ENCODE measurements at places on chromosomes 5 and 9.
A peak's percentile ranks its signal among the peaks of the same experiment; 100 is the strongest.

DNA sequence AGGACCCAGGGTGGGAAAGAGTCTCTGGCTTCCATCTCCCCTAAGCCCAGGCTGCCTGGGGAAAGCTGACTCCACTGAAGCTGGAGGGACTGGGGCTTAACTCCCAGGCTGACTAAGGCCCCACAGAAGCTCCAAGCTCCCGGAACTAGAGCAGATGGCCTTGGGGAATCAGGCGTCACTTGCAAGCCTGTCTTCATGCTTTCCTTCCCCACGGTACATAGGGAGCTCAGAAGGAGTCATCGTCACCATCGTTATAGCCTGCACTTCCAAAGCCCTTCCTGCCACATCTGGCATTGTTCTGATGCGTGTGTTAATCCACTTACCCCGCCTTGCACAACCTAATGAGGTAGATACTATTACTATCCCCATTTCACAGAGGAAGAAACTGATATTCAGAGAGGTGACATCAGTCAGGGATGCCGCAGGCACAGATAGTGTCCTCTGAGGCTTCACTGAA, 11.5 kb downstream of the AQP3 start:
- DNase-seq: no peak

- no peak for DNase-seq
Observed at GRCh38 chr5:127001621-127002296, 28.6 kb downstream of the MARCHF3 start.

DNA sequence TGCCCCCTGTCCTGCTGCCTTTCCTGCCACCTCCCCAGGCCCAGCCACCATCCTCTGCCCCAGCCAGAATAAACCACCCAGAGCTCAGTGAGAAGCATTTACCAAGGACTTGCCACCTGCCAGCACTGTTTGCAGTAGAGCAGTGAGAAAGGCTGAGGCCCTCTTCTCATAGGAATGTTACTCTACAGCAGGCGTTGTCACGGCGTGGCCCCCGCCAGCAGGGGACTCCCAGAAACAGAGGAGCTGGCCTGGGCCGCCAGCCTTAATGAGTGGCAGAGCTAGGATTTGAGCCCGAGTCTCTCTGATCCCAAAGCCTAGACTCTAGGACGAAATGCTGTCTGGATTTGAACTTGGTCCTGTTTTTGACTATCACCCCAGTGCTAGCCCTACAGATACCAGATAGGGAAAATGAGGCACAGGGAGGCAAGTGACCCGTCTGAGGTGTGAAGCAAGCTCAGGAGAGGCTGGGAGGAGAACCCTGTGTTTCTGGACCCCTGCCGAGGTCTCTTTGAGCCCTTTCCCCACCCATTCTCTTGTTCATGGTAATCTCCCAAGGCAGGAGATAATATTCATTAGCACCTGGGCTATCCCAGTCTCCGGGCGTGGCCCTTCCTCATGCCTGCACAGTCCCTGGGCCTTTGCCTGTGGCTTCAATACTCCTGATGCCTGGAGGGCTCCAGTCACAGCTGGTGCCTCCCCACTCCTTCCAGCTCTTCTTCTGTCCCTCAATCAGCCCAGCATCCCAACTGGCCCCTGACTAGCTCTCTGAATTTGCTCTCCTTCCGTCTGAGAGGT, 30.7 kb downstream of the HRH2 start:
- DNase-seq: no peak

- no peak for DNase-seq
Observed at GRCh38 chr5:53463909-53464621, 16.4 kb upstream of the FST start.

- no peak for DNase-seq
Observed at GRCh38 chr5:137300411-137301240, 198.5 kb downstream of the SPOCK1 start.

GRCh38 chr9:137558127-137558526, 6.4 kb downstream of the MRPL41 start:
- no peak for DNase-seq

DNA sequence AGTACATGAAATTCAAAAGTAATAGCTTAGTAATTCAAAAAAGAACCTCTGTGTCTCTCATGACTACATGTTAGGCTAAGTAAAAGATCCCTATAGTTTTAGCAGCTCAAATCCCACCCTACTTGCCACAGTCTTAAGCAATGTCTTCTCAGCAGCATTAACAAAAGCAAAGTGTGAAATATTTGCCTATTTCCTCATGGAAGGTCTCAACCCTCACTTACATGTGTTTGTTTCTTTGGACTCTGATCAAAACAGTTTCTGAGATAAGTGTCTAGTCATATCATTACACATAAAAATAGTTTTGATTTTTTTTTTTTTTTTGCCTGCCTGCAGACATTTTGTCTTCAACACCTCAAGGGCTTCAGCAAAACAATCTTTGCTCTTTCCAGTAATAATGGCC, 310.5 kb downstream of the CETN3 start:
- no peak for DNase-seq

- DNase-seq: no peak
Observed at GRCh38 chr9:95023217-95024003, 294.1 kb downstream of the FANCC start.

- DNase-seq: no peak
Observed at GRCh38 chr5:111083323-111083722, 8.8 kb upstream of the WDR36 start.

- peak; percentile 55 for DNase-seq
Observed at GRCh38 chr5:65721720-65722574, at the start of the genes NLN and SGTB. Gene NLN, plus strand, starts transcription at chr5:65722205. Its CDS starts 169 bp downstream, at chr5:65722374. Gene SGTB, minus strand, starts transcription at chr5:65722109. Its CDS starts 1,302 bp downstream, at chr5:65720807.

DNA sequence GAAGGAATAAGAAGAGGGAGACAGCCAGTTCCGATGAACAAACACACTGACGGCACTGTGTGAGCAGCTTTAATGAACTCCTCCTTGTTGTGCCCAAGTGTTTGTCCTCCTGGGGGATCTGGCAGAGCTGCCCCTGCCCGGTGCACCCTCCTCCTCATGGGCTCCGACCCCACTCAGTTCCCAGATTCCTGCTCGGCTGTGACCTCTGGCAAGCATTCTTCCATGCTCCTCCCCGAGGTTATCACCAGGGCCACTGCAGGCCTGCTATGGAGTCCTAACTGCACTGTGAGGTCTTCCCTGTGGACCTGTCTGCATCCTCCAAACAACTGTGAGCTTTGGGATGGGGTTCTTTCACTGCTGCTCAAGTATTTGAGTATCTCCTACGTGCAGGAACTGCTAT, 142.2 kb downstream of the DCP2 start:
- DNase-seq: no peak

GRCh38 chr9:130288393-130288792, 22.8 kb downstream of the HMCN2 start:
- no peak for DNase-seq

DNA sequence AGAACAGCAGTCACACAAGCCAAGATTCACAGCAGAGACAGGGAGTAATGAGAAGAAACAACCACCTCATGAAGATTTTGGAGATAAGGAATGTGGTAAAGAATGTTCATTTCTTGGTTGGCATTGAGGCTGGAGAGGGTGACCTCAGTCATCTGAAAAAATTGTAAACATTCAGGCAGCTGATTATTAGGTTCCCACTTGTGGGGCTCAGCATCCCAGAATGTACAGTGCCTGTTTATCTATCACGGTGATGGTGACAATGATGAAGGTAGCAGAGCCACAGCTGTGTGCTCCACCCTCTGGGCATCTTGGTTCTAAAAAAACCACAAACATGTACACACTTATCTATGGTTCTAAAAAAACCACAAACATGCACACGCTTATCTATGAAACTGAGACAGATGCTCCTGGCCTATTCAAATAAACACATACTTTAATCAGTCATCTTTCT, 143.9 kb upstream of the MOCS2 start:
- DNase-seq: no peak

DNA sequence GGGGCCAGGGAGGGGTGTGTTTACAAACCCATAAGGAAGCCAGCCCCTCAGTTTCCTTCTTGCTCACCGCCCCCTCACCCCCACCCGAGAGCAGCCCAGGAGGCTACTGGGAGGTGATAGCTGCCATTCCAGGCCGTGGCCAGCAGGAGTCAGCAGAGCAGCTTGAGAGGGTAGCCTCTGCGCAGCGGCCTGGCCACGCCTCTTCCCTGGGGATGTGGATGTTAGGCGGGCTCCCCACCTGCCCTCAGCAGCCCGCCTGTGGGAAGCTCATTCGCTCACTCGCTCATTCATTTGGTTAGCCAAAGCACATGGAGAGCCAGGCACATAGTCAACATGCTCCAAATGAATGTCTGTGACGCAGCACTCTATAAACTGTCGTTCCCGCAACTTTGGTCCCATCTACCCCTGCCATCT, 6.1 kb upstream of the DPM2 start:
- DNase-seq: no peak

DNA sequence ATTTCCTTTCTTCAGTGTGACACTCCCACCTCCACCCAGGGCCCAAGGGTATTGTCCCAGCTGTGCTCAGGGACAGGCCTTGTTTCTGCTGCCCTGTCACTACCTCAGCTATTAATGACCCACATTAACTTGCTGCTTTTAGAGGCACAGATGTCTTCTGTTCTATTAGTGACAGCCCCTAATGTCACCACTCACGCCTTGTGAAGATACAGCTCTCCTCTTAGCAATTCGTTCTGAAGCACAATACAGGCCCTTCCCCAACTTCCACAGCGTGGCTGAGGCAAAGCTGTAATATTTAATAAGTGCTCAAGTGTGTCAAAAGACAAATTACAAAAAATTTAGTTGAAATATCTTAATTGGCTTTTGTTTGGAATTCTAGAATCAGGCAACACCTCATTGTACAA, 44.7 kb upstream of the HMGCS1 start:
- no peak for DNase-seq

DNA sequence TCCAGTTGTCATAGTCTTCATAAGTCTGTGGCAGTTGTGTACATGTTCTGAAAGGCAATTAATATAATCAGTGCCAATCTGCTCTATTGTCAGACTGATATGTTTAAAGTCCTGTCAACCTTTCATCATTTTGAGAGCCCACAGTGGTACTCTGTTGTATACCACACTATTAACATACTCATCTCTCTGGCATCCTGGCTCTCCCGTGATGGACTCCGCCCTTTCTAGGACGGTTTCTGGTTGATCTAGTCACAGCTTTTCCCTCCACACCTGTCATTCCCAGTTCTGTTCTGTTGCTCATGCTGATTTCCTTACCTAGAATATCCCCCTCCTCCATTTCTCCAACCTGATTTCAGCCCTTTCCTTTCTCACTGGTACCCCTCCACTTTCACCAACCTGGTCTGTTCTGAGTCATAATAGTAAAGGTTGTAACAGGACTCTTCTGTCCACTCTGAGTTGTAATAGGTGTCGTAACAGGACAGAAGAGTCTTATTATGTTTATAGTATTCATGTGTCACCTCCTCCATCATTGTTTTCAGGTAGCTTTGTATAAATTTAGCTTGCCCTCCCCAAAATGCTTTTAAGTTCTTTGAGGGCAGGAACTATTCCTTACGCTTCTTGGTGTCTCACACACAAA, 4.1 kb downstream of the PTCD2 start:
- DNase-seq: no peak

DNA sequence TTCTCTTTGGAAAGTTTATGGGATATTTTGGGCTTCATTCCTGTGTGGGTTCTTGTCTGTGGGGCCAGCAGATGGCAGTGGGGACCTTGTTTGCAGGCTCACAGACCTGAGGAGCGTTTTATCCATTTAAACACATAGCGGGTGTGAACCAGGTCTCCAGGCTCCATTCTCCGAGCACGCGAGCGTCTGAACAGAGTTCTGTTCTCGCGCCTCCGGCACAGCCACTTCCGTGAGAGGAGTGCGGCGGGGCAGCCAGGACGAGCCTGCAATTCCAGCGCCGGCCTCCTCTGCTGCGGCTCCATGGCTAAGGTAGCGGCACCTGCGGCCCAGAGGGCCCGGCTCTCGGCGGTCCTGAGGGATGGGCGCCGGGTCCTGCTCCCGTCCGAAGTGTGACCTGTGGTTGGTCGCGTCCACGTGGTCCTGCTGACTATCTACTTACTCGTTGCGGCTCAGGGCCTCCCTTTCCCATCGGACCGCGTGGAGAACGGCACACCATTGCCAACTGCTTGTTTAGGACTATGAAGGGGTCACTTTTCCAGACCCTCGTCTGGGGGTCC, 7.3 kb downstream of the NRARP start:
- no peak for DNase-seq

GRCh38 chr5:156879665-156880285, 29.7 kb downstream of the PPP1R2B start:
- DNase-seq: no peak

GRCh38 chr5:9168791-9169556, 376.9 kb downstream of the SEMA5A start:
- no peak for DNase-seq

GRCh38 chr5:146203872-146204192, 427 bp downstream of the RBM27 start:
- DNase-seq: no peak

GRCh38 chr5:139138809-139139208, 59.4 kb downstream of the SIL1 start:
- DNase-seq: no peak

GRCh38 chr5:50665091-50665490, 1.3 kb upstream of the PARP8 start:
- no peak for DNase-seq

DNA sequence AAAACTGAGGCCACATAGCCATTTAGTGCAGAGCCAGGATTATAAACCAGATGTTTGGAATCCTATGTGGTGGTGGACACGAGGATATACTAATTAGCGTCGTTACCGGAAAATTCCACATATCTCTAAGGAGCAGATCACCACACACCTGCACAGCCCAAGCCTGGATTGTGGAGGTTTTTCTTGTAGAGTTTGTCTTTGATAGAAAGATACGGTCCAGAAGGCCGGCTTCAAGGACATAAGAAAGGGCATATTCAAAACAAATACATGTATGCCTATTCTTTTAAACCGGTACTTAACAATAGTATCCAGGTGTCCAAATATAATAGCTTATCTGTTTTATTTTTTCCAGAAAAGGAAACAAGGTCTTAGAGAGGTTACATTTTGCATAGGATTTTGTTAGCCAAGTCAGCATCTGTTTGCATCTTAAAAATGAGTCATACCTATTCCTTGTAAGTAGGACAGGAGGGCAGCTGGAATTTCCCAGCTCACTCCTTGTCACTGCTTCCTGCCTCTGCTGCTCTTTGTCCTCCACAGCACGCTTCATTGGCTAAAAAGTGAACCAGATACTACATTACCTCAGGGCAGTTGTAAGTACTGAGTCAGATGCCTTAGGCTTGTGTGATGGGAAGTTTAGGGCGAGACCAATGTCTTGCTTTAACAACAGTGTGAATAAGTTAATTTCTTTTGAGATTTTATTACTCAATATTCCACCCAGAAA, 3.6 kb downstream of the TMC1 start:
- no peak for DNase-seq

- no peak for DNase-seq
Observed at GRCh38 chr9:121858788-121859187, 207.4 kb downstream of the DAB2IP start.

- DNase-seq: no peak
Observed at GRCh38 chr9:34233672-34234071, 54.8 kb downstream of the UBAP1 start.

- no peak for DNase-seq
Observed at GRCh38 chr9:22337261-22337660, 109.4 kb upstream of the DMRTA1 start.

GRCh38 chr9:128098297-128099230, 29.0 kb downstream of the PTGES2 start:
- DNase-seq: peak; percentile 21

- no peak for DNase-seq
Observed at GRCh38 chr5:54440456-54440893, 15.0 kb upstream of the HSPB3 start.

GRCh38 chr5:90131383-90132133, 278.0 kb downstream of the CETN3 start:
- DNase-seq: no peak
